DMS79 treated with DMSO at 0.1 percent for 48 hours (cell line): ENCODE measurements at places on chromosomes 3 and 15.
A peak's percentile ranks its signal among the peaks of the same experiment; 100 is the strongest.

- DNase-seq: no peak
These were observed 120.0 kb downstream of the SLCO3A1 start for GRCh38 chr15:91973481-91973880.

DNA sequence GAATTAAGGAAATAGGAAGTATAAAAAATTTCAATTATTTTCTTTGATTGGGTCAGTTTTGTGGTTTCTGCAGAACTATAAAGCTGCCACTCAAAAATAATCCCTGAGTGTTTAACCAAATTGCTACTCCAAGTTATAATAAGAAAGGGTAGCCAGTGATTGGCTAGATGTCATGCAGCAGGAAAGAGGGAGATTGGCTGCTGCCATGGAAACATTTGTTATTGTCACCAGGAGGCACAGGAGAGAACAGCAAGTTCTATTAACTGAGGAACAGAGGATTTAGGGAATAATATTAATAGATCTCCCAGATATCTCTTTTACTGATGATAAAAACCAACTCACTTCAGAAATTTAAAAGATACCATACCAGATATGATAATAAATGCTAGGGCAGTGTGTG lies 42.6 kb downstream of the CLDN1 start:
- no peak for DNase-seq

DNA sequence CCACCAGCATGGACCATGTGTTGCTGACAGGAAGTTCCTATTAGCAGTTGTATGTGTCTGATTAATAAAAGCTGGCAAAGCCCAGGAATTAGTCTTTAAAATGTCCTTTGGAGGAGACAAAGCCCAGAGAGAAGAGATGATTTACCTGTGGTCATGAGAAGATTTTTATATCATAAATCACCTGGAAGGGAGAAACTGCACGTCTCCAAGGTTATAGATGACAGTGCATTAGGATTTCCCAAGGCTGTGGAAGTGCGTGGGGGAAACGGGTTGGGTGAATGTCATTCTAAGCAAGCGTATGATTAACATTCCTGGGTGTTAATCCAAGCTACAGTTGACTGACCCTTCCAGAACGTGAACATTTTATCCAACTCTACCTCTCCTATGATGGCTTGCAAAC lies 76.6 kb downstream of the SLC6A11 start:
- DNase-seq: no peak

- DNase-seq: no peak
These were observed 15.8 kb upstream of the CYP11A1 start for GRCh38 chr15:74383286-74383685.

GRCh38 chr15:69308949-69309348 lies 10.2 kb downstream of the PAQR5 start:
- no peak for DNase-seq

- no peak for DNase-seq
These were observed 192.7 kb downstream of the ZIC4 start for GRCh38 chr3:147213633-147214032.

DNA sequence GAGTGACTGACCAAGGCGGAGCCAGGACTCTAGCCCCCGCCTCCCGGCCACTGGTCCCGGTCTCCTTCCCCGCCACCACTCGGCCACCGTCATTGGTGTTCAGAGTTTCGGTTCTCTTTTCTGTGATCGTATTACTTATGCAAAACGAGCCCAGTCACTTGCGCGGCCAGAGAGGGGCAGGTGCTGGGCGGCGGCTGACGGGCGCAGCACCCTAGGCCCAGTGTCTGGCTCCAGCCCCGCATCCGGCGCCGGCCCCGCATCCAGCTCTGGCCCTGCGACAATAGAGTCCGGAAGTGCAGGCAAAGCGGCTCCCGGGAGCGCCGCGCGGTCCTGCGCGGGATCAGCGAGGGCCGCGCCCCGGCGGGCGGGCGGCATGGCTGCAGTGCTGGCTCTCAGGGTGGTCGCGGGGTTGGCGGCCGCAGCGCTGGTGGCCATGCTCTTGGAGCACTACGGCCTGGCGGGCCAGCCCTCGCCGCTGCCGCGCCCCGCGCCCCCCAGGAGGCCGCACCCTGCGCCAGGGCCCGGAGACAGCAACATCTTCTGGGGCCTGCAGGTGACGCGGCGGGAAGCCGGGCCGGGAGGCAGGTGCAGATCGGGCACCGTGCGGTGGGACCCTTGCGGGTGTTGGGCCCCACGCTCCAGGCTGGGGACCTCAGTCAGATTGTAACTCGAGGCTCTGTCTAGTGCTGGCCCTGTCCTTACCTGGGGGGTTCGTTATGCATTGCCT lies at the start of gene TMEM62:
Gene TMEM62 (plus strand): TSS at position 157 of the 727 bp plus-strand sequence. CDS start 217 bp downstream, at position 374.
- DNase-seq: peak; percentile 27

- no peak for DNase-seq
These were observed 117.9 kb downstream of the TLE3 start for GRCh38 chr15:69979783-69980182.

DNA sequence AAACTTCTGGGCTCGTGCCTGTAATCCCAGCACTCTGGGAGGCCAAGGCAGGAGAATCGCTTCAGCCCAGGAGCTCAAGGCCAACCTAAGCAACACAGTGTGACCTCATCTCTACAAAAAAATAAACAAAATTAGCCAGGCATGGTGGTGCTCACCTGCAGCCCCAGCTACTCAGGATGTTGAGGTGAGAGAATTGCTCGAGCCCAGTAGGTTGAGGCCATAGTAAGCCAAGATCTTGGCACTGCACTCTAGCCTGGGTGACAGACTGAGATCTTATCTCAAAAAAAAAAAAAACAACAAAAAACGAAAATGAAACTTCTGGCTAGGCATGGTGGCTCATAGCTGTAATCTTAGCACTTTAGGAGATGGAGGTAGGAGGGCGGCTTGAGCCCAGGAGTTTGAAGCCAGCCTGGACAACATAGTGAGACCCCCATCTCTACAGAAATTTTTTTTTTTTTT lies 53.7 kb downstream of the PIK3CB start:
- no peak for DNase-seq

GRCh38 chr3:81643721-81644120 lies 117.7 kb downstream of the GBE1 start:
- no peak for DNase-seq

GRCh38 chr3:127483902-127484591 lies 106.5 kb downstream of the TPRA1 start:
- no peak for DNase-seq

- DNase-seq: no peak
These were observed 106.2 kb downstream of the ST8SIA2 start for GRCh38 chr15:92499731-92500530.

DNA sequence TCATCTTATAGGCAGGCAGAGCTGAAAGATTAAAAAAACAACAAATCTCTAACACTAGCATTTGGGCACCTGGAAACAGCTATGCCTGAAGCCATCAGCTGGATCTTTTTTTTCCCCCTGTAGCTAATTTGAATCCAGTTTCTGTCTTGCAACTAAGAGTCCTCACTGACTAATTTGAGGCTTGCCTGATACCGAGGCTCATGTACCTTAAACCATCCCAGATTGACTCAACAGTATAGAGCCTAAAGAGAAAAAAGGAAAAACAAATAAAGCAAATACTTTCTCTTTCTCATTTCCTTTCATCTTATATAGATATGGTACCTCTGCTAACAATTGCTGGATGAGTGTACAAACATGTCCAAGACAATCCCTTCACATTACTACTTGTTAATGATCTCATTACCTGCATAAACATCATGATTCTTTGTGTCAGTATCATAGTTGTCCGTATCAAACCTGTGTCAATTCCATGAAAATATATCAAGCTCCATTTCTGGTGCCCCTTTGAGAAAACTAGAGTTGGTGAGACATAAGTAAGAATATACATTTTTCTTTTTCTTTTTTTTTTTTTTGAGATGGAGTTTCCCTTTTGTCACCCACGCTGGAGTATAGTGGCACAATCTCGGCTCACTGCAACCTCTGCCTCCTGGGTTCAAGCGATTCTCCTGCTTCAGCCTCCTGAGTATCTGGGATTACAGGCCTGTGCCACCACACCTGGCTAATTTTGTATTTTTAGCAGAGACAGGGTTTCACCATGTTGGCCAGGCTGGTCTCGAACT lies 43.1 kb downstream of the BHLHE40 start:
- DNase-seq: no peak

GRCh38 chr3:126166009-126166408 lies 14.4 kb downstream of the ALDH1L1 start:
- DNase-seq: no peak

- DNase-seq: no peak
These were observed 86.0 kb upstream of the GALNT15 start for GRCh38 chr3:16088496-16088895.

GRCh38 chr3:129602730-129603560 lies 3.5 kb downstream of the PLXND1 start:
- no peak for DNase-seq

DNA sequence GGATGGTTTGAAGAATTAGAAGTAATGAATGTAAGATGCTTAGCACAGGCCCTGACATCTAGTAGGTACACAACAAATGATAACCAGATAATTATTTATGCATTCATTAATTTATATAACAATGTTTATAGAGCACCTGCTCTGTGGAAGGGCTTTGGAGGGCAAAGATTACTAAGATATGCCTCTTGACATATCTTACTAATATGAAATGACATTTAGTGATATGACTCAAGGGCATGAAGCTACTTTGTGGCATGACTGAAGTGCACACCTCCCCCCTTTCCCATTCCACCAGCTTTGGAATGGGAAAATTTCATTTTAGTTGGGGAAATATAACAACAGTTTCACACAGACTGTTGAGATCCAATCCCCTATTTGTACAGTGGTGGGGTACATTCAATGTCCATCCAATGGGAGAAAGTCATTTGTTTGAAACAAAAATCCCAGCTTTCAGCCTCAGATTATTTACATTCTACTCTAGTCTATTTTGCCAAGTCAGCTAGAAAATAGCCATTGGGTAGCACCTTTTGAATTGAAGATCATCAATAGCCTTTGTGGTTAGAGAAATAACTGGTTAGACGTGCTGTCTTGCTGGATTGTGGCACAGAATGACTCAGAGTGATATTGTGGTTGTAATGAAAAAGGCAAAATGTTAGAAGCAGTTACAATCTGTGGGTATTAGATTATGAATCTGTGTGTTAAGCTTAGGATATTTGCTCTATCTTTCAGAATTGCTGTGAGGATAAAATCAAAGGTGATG lies 72.9 kb downstream of the MOBP start:
- no peak for DNase-seq

- DNase-seq: peak; percentile 77
These were observed 205.2 kb downstream of the RBMS3 start for GRCh38 chr3:29486096-29486495.

- no peak for DNase-seq
These were observed 68.5 kb downstream of the FMN1 start for GRCh38 chr15:33125894-33126537.

DNA sequence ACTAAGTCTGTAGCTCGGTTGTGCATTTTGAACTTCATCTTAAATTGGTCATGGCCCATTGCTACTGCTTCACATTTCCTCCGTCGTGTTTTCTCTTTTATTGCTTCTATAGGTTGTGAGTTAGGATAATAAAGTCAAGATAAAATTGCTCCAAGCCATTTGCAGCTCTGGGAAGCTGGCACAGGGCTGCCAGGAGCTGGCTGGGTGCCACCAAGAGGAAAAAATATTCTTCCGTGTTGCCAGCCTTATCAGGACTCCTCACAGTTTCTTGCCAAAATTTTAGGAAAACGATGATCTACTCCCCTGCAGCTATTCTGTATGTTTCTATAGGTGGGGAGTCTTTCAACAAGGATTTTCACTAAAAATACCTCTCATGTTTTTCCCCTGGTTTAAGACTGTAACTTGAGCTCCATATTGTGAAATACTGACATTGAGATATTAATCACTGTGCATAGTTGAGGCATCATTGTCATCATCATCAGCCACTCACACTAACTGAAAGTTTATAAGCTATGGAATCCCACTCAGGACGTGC lies 55.4 kb upstream of the PIAS1 start:
- peak; percentile 27 for DNase-seq

GRCh38 chr3:18127174-18127858 lies 297.8 kb downstream of the SATB1 start:
- no peak for DNase-seq

GRCh38 chr3:66534304-66534845 lies 33.6 kb upstream of the LRIG1 start:
- DNase-seq: no peak

DNA sequence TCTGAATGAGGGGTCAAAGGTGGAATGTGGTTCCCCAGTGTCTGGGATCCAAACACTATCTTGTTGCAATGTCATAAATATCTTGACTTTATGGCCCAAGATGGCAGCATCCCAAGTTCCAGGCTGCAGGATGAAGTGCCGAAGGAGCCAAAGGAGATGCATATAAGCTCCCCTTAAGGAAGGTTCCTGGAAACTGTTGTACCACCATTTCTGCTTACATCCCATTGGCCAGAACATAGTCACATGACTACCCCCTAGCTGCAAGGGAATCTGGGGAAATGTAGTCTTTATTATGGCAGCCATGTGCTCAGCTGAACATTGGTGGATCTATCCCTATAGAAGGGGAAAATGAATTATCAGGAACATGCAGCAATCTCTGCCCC lies 54.3 kb downstream of the BDH1 start:
- no peak for DNase-seq

DNA sequence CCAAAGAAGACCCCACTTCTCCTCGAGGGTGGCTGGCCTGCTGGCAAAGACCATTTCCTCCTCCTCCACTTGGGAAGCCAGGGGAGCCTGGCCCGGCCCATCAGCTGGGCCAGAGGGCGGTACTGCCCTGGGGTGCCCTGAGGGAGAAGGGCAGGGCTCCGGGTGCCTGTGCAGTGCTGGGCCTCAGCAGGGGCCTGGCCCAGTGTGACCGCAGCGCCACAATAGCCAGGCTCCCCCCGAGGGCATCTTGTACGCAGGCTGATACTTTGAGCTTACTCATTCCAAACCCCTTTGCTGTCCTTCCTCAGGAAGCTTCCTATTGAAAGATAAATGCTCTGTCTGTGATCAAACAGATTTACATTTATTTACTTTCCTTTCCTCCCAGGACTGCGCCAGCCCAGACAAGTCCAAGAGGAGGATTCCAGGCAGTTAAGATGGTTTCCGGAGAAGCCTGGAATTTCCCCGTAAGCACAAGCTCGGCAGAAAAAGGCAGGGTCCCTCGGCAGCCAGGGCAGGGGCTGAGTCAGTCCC lies 240.1 kb downstream of the XXYLT1 start:
- no peak for DNase-seq

DNA sequence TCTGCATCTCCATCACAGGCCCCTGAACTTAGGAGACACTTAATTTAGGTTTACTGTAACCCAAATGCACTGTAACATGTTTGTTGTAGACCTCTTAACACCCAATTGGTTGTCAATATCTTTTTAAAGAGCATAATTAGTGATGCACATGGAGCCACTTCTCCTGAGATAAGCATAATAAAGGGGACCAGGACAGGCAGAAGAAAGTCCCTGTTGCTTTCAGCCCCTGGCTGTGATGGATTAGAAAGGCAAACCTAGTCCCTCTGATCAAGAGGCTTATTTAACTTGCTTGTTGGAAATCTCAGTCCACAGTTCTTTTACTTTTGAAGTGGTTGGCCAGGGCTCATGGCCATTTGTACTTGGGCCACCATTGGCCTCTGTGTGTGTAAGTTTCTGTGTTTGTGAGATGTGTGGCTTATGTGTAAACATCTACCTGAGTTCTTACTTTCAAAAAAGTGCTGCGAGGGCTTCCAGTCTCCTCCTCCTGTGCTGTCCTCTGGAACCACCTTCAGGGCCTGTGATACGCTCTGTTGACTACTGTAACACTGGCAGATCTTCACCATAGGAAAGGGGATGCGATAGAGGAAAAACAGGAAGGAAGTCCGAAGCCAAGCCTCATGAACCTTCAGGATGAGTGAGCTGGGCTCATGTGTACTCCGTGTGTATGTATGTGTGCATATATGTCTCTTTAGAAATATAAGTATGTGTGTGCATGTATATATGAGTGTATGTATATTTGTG lies 136.2 kb downstream of the EPHB1 start:
- no peak for DNase-seq
